ENCODE measurements at places on chromosomes 1 and 21.
A peak's percentile ranks its signal among the peaks of the same experiment; 100 is the strongest.

GRCh38 chr1:7508934-7509519 is 262.1 kb upstream of the VAMP3 start:
- no peak for DNase-seq

GRCh38 chr1:218031901-218032300 is 253.2 kb upstream of the RRP15 start:
- no peak for DNase-seq

GRCh38 chr1:170369000-170369399 is 163.0 kb upstream of the GORAB start:
- no peak for DNase-seq

DNA sequence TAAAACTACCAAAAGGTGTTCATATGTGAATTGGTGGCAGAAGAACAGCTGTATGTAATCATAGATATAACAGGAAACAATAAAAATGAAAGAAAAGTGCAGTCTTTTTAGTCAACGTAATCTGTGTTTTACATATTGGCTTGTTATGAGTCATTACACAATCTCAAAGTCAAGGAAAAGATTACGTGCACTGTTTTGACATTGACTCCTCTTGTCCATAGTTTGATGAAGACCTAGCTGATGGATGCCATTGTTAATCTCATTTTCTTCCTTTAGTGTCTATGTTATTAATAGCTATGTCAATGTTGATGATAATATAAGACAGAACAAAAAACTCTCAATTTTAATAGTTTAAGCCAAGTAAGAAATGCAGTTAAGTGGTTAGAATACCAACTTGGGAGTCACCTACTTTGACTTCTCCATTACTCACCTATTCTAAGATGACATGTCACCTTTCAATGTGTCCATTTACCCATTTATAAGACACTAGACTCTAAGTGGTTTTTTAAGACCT is 84.5 kb upstream of the SAMSN1 start:
- DNase-seq = no peak

DNA sequence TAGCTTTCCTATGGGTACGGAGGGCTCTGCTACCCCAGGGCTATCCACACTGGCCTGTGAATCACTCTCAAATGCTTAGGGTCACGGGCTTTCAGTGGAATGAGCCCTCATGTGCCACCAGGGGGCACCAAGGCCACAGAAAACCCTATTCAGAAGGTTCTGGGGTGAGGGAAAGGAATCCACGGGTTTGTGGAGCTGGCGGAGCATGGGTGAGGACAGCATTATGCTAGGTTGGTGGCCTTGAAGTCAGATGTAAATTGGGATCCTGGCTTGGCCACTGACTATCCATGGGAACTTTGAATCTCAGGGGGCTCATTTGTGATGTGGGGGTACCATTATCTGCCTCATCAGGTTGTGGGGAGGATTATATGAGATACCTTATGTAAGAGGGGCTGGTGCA is 5.1 kb upstream of the LAMTOR5 start:
- DNase-seq = peak; percentile 79

DNA sequence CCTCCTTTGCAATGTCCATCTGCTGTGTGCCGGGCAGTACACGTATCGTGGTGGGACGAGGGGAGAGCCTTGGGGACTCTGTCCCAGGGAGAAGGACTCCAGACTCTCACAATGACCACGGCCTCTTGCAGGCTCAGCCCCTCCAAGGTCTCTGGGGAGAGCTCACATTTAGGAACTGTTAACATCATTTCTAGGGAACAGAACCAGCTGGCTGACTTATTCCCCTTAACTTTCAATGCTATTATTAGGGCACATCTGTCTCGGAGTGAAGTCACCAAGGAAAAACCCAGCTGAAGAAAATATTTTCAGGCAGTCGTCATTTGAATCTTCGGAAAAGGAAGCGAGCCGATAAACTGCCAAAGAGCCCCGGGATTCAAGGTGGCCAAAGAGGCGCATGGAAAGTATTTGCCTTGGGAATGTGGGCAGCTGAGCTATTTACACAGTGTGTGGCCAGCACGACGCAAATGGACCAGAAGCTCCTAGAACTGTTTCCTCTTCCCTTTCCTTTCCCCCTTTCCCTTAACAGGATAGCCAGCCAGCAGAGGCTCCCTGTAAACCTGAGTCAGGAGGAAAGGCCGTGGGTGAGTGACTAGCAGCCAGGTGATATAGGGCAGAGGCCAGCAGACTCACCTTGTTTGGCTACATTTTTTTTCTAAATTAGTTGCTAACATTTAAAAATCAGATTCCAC is 74.5 kb downstream of the ITPKB start:
- DNase-seq = no peak

DNA sequence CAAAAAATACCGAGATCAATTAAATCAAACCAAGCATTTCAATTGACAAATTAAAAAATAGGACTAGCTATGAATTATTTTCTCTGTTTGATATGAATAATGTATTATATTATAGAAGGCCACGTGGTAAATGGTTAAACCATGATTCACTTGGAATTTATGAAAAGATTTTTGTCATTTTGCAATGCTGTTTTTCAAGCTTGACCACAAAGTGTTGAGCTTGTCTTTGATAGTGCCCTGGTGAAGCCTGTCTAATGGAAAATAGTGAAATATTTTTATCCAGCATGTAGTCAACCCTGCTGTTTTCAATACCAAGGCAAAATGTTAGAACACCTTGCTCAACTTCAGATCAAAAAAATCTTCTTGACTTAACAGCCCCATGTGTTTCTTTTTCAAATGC is 288.0 kb upstream of the PRMT6 start:
- DNase-seq = no peak

DNA sequence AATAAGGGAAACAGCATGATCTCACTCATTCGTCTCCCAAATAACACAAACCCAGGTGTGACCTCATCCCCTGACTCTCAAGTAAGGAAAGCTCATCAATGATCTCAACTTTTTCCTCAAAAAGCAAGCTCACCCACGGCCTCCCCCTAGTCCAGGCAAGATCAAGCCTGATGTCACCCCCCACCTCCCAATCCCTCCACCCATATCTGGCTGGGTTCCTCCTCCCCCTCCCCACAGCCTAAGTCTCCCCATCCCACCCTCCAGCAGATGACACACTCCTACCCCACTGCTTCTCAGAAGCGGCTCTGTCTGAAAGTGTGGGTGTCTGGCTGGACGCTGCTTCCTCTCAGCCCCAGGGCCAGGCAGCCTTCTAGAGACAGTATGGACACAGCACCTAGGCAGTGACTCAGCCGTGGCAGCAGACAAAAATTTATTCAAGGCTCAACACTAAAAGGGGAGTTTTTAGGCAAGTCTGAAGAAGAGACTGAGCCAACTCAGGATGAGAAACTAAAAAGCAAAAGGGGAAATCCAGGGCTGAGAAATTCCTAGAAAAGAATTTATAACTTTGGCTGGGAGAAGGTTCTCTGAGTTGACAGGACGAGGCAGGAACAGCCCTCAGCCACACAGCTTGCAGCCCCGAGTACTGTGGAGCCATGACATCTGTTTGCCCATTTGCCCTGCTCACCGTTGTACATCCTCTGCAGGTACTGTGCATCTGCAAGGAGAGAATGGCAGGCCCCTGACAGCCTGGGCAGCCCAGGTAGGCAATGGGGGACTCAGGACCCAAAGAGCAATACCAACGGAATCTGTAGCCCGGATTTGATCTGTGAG is 81.6 kb upstream of the LRRC8D start:
- DNase-seq = peak; percentile 25

- DNase-seq = no peak
Observed at GRCh38 chr21:27464648-27465047, 497.8 kb upstream of the ADAMTS5 start.

DNA sequence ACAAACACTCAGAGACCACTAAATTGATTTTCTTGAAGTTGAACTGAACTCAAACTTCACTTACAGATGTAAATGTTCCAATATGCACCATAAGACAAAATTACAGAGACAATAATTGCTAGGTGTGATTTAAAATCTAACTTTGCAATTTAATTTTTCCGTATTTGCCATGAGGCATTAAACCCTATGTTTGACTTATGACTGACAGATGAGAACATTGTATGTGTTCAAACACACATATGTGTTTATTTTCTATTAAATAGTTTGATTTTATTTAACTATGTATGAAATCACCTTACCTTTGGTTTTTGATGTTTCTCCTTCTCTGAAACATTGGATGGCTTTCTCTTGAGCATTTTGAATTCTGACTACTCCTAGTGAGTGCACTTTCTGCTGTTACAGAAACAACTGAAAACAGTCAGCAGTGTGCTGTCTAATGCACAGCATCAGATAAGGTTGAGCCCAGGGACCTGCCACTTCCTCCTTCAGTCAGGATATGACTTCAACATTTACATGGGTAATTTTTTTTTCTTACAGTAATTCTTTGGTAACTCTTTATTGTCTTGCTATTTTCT is at the start of gene SAMSN1:
TSS of gene SAMSN1 (minus strand) at position 410 of the 575 bp plus-strand sequence. CDS start at position 356, 54 bp downstream.
- DNase-seq = peak; percentile 76

- DNase-seq = no peak
Observed at GRCh38 chr1:200107004-200107470, 79.5 kb downstream of the NR5A2 start.
